Chondrocyte (in vitro differentiated cells): ENCODE measurements at places on chromosomes 13 and 19. TPM values are rescaled to one million over a fixed set of nuclear protein-coding genes. Genes with fewer than 3 reads are reported as not detected.

DNA sequence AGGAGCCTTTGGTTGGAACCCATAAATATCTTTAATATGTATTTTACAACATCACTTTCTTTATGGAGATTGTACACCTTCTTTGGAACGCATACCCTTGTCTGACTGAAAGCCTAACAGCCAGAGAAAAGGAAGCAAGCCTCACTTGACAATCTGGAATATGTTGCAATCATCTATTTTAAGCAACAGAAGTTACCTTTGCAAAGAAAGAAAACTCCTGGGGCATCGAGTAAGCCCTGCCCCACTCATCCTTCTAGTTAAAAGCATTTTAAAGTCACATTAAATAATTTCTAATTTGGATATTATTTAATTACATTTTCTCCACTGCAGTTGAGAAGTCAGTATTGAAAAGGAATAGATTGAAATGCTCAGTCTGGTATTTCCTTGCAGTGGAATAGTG, 542.7 kb downstream of the MYO16 start:
- H3K27ac ChIP-seq: no peak overlapping the region
- no peaks in the 10 kb centered on the region for H3K36me3 ChIP-seq
- no peaks in the 10 kb centered on the region for H3K27me3 ChIP-seq
- H3K4me1 ChIP-seq: peaks cover 10% of the 10 kb centered on the region
- no peak overlapping the region for H3K4me3 ChIP-seq

- no peaks in the 10 kb centered on the region for H3K27me3 ChIP-seq
- H3K4me3 ChIP-seq: no peak overlapping the region
- no peak for DNase-seq
Observed at GRCh38 chr13:61253105-61253877, 162.4 kb downstream of the PCDH20 start.

DNA sequence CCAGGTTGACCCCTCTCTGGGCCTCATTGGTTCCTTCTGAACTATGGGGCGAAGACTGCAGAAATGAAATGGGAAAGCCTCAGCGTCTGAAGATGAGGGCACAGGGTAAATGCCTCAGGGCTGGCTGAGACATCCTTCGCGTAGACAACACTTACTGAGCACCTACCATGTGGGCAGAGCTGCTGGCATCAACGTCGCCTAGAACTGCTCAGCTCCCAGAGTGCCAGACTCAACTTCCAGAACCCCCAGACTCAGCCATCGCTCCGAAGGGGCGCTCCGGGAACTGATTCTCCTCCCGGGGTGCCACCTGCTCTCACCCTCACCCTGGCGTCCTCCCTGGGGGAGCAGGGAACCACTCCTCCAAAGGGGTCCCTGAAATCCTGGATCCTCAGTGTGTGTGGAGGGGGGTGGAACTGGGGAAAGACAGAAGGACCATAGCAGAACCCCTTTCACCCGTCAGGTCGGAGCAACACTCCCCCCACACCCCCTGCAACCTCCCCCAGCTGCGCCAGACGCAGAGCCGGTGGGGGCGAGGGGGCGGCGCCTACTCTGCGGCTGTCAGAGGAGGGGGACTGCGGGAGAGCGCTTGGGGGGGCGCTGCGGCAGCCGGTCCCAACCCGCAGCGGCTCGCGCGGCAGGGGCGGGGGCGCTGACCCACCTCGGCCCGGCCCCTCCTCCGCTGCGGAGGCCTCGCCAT, 8.2 kb upstream of the NFIC start:
- H3K36me3 ChIP-seq: peaks cover 1% of the 10 kb centered on the region
- no peak overlapping the region for H3K27ac ChIP-seq
- peak overlapping the region; percentile 55 for H3K4me3 ChIP-seq
- peaks cover 28% of the 10 kb centered on the region for H3K4me1 ChIP-seq
- no peak for DNase-seq

GRCh38 chr13:50801087-50801931, 42.2 kb downstream of the DLEU7 start:
- no peaks in the 10 kb centered on the region for H3K27me3 ChIP-seq
- H3K27ac ChIP-seq: peak overlapping the region; percentile 70
- peaks cover 1% of the 10 kb centered on the region for H3K36me3 ChIP-seq
- H3K4me1 ChIP-seq: peaks cover 43% of the 10 kb centered on the region

- H3K4me1 ChIP-seq: peaks cover 51% of the 10 kb centered on the region
- H3K4me3 ChIP-seq: no peak overlapping the region
- no peak for DNase-seq
- no peaks in the 10 kb centered on the region for H3K27me3 ChIP-seq
Observed at GRCh38 chr19:5050067-5050656, 81.2 kb downstream of the KDM4B start.

GRCh38 chr19:51980116-51980736, 6.4 kb downstream of the ZNF350 start:
- no peak overlapping the region for H3K4me3 ChIP-seq
- no peak overlapping the region for H3K27ac ChIP-seq
- no peak for DNase-seq
- H3K27me3 ChIP-seq: no peaks in the 10 kb centered on the region
- H3K36me3 ChIP-seq: peaks cover 36% of the 10 kb centered on the region
- peaks cover 2% of the 10 kb centered on the region for H3K4me1 ChIP-seq

DNA sequence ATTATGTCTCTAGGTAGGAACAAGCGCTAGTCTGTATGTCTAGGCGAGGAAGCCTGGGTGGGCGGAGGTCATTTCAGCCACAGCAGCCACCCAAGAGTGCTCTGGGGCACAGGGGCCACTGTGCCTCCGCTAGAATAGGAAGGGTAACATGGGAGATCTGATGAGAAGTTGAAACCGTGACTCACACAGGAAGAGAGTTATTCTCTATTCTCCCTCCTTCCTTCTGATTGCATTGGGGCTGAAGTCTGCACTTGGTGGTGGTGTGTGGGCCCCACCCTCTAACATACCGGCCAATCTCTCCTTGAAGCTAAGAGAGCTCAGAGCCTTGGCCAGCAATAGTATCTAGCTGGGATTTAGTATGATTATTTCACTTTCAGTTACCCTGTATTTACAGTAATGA, 20.3 kb upstream of the GGACT start:
- no peak overlapping the region for H3K27ac ChIP-seq
- no peak overlapping the region for H3K4me3 ChIP-seq
- H3K4me1 ChIP-seq: peaks cover 6% of the 10 kb centered on the region
- H3K36me3 ChIP-seq: peaks cover 13% of the 10 kb centered on the region
- no peak for DNase-seq
- H3K27me3 ChIP-seq: no peaks in the 10 kb centered on the region

DNA sequence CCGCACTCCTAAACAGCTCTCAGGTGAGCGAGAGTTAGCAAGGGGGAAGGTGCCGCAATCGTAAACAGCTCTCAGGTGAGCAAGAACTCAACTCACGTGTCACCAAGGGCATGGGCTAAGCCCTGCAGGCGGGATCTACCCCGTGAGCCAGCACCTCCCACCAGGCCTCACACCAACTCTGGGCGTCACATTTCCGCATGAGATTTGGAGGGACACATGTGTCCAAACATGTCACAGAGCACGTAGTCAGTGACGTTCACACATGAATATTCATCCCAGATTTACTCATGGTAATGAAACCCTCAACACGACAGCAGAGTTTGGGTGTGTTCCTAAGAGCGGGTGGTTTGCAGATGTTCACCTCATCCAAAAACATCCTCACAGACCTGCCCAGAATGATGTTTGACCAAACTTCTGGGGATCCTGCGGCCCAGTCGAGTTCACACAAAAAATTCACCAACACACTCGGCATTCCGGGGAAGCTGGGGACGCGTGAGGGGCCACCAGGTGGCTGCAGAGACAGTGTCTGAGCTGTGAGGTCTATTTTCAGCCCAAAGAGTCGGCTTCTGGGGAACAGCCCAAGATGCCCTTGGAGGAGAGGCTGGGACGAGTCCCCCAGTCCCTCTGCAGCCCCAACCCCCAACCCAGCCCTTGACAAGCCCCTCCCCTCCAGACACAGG, 19.6 kb downstream of the C2CD4C start:
- peaks cover 13% of the 10 kb centered on the region for H3K27me3 ChIP-seq
- H3K4me1 ChIP-seq: no peaks in the 10 kb centered on the region
- peak; percentile 63 for DNase-seq

DNA sequence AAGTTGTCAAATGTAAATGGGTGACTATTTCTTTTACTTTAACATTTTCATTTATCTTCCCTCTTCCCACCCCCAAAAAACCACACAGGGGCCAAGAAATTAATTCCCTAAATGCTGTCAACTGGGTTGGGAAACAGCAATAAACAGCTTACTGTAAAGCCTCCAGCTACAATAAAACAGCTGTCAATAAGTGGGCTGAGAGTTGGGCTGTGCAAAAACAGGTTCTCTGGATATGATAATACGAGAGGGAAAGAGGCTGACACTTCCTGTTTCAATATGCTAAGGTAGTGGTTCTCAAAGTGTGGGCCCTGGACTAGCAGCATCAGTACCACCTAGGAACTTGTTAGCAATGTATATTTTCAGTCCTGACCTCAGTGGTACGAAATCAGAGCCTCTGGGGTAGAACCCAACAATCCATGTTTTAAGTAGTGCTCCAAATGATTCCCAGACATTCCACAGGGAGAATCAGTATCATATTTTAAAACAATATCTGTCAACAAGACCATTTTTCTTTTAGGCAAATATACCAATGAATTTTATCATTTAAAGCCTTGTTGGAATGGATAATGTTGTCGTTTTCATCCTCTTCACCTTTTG, 8.4 kb downstream of the PCDH9 start:
- no peak overlapping the region for H3K27ac ChIP-seq
- H3K27me3 ChIP-seq: no peaks in the 10 kb centered on the region
- H3K4me3 ChIP-seq: no peak overlapping the region

- peaks cover 28% of the 10 kb centered on the region for H3K4me1 ChIP-seq
- H3K4me3 ChIP-seq: peak overlapping the region; percentile 62
- DNase-seq: no peak
- no peaks in the 10 kb centered on the region for H3K36me3 ChIP-seq
Observed at GRCh38 chr19:17948514-17948900, 15.7 kb downstream of the CCDC124 start.

GRCh38 chr13:49307365-49307764, 59.6 kb downstream of the CDADC1 start:
- no peaks in the 10 kb centered on the region for H3K27me3 ChIP-seq
- no peak overlapping the region for H3K4me3 ChIP-seq
- DNase-seq: no peak
- no peaks in the 10 kb centered on the region for H3K36me3 ChIP-seq
- peak overlapping the region; percentile 11 for H3K27ac ChIP-seq
- peaks cover 26% of the 10 kb centered on the region for H3K4me1 ChIP-seq

GRCh38 chr19:34556488-34556887, 74.9 kb downstream of the WTIP start:
- DNase-seq: no peak
- no peaks in the 10 kb centered on the region for H3K36me3 ChIP-seq
- no peak overlapping the region for H3K27ac ChIP-seq
- no peaks in the 10 kb centered on the region for H3K4me1 ChIP-seq

GRCh38 chr13:21463424-21463823, 4.3 kb upstream of the ZDHHC20 start:
- peaks cover 2% of the 10 kb centered on the region for H3K36me3 ChIP-seq
- DNase-seq: no peak
- no peak overlapping the region for H3K4me3 ChIP-seq

DNA sequence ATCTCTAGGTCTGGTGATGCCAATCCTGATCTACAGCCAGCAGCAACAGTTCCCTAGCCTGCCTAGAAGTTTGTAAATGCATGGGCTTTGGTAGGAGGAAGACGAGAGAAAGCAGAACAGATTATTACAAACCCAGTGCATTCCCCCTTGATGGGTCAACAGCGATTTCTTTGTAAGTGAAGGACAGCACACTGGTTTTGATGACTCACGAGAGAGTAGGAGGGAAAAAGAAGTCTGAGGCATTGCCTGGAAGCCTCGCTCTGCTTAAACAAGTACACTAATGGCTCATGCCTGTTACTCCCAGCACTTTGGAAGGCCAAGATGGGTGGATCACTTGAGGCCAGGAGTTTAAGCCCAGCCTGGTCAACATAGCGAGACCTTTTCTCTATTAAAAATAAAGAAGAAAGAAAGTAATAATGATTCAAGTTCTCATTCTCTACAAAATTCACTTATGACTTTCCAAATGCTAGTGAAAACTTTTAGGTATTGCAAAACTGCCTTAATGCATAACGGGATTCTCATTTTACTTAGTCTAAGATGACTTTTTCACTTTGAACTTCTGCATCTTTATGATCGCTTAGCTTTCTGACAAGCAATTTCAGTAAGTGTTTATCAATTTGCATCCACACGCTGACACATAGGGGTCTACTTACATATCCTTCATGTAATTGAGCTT, 47.7 kb upstream of the USPL1 start:
- no peak overlapping the region for H3K4me3 ChIP-seq

DNA sequence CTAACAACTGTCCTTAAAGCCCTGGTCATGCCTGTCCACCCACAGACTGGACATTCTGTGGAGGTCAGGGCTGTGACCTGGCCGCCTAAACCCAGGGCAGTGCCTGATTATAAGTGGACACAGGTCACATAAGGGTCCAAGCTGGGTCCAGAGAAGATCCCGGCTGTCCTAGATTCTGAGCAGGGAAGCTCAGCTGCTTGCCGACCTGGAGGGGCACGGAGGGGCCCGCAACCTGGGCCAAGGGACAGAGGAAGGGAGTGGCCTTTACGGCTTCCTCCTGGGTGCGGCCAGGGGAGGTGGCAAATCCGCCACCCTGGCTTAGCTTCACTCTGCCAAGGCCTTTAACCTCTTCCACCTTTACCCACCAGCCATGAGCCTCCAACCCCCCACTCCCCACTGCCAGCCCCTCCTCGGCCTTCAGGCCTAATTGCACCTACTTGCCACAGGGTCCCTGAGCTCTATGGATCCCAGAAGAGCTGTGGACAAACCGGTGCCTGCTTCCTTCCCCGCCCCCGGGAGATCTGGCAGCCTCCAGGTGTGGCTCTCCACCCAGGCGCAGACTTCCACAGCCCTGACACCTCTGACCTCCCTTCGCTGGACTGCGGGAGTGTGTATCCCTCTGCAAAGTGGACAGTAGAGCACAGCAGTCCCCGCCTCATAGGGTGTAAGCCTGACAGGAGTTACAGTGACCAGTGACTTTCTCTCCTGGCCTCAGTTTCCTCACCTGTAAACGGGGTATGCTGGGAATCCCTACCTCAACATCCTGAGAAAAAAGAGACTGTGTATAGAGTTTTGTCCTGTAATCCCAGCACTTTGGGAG, 1.7 kb downstream of the CD320 start:
- peak; percentile 83 for DNase-seq
- peaks cover 2% of the 10 kb centered on the region for H3K36me3 ChIP-seq
- H3K27me3 ChIP-seq: no peaks in the 10 kb centered on the region
- peaks cover 22% of the 10 kb centered on the region for H3K4me1 ChIP-seq
- no peak overlapping the region for H3K27ac ChIP-seq
- H3K4me3 ChIP-seq: peak overlapping the region; percentile 88

- H3K4me1 ChIP-seq: peaks cover 34% of the 10 kb centered on the region
- H3K36me3 ChIP-seq: peaks cover 27% of the 10 kb centered on the region
- DNase-seq: peak; percentile 90
- H3K4me3 ChIP-seq: peak overlapping the region; percentile 92
Observed at GRCh38 chr19:16325641-16326400, 1.2 kb downstream of the KLF2 start.

- no peaks in the 10 kb centered on the region for H3K36me3 ChIP-seq
- no peak overlapping the region for H3K27ac ChIP-seq
- H3K4me1 ChIP-seq: peaks cover 3% of the 10 kb centered on the region
- no peak overlapping the region for H3K4me3 ChIP-seq
Observed at GRCh38 chr13:91805605-91806004, 407.2 kb downstream of the GPC5 start.

Gene NCR1
- not detected in 3 replicates for total RNA-seq

Gene ZNF709
- total RNA-seq: 2.0 to 5.2 TPM (median 3.0 TPM) in 3 replicates

Gene ZNF560
- not detected in 3 replicates for total RNA-seq

Gene PODNL1
- total RNA-seq: 5.7 to 8.9 TPM (median 8.7 TPM) in 3 replicates

Gene TSHZ3
- 15.3 to 23.3 TPM (median 17.0 TPM) in 3 replicates for total RNA-seq

Gene ZIK1
- 4.8 to 7.2 TPM (median 5.5 TPM) in 3 replicates for total RNA-seq

Gene POLR1G
- 7.3 to 10.4 TPM (median 9.6 TPM) in 3 replicates for total RNA-seq
